ENCODE measurements at places on chromosomes 3 and 15. TPM values are rescaled to one million over a fixed set of nuclear protein-coding genes. Genes with fewer than 3 reads are reported as not detected.

The RFX7 gene
- total RNA-seq, result 11.4 TPM

The CCDC39 gene
- total RNA-seq, result 0.07 TPM

The SOX14 gene
- not detected for total RNA-seq

The NOX5 gene
- total RNA-seq, result 0.75 TPM

The BCL2A1 gene
- total RNA-seq, result not detected

The IL16 gene
- total RNA-seq, result not detected

The CCR8 gene
- not detected for total RNA-seq

The GRK7 gene
- total RNA-seq, result not detected

The ITIH1 gene
- total RNA-seq, result not detected

DNA sequence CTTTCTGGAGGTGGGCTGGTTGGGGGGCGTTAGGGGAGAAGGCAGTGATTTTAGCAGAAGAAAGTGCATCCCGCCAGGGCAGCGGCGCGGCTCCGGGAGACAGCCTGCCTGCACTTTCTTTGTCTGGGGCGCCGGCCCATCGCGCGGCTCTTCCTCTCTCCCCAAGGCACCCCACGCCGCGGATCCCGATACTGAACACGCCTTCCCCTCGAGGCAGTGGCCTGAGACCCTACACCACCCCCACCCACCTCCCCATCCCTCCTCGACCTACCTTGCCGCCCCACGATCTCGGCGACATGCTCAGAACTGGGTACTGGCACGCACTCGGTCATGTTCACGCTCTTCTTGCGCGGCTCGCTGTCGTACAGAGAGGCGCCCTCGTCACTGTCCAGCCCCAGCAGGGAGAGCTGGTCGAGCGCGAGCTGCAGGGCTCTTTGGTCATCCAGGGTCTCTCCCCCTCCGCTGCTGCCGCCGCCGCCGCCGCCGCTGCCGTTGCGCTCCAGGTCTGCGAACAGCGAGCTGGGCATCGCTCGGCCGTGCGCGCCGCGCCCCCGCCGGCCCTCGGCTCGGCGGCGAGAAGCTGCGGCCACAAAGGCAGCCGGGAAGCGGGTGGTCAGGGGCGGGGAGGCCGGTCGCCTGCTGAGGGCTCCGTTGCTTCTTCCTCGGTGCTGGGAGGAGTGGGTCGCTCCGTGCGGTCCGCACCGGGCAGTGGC, 483 bp downstream of the MEX3B start:
- no peak for DNase-seq

DNA sequence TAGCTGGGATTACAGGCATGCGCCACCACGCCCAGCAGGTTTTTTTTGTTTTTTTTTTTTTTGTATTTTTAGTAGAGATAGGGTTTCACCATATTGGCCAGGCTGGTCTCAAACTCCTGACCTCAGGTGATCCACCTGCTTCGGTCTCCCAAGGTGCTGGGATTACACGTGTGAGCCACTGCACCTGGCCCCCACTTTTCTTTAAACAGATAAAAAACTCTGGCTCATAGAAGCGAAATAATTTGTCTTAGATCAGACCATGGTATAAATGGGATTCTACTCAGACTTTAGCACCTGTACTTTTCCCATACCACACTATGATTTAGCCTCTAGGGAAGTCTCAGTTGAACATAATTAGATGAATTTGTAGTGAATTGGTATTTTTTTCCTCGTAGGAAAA, 182.4 kb downstream of the AKAP13 start:
- DNase-seq, result no peak

- DNase-seq, result no peak
Observed at GRCh38 chr3:53188136-53188685, 27.2 kb downstream of the PRKCD start.

DNA sequence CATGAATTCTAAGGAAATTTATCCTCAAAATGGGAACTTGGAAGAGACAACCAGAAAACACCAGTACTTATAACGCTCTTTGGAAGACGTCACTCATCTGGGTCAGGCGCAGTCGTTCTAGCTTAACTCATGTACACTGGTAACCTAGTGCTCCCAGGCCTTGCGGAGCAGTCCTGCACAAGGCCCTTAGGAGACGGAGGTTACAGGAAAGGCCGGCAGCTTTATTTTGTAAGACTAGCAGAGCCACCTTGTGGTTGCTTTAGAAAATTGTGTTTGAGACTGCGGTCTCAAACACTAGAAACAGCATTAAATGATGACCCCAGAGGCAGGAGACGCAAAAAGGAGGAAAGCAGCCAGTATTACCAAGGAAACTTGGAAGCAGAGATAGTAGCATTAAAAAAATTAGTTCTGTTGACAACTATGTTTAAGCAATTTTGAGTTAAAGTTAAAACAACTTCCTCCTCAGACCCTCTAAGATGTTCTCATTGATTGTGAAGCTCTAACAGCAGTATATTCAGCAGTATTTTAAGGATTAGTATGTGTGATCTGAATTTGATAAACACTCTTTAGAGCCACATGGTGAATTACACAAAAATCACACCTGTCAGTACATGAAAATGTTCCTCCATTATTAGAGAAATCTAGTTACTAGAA, 141.9 kb upstream of the C2CD4B start:
- peak; percentile 55 for DNase-seq

DNA sequence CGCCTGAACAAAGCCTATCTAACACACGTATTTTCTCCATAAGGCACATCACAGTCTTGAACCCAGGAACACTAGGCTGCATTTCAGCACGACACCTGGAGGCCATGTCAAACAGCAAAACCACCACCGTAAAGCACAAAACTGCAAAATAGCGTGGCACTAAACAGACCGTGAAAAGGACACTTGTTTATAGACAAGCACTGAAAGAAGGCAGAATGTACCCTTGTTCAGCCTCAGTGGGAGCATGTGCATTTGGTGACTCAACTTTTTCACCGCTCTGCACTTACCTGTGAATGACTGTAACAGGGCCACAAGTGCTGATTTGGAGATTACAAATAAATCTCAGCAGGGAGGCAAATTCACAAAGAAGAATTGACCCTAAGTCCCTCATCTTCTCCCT, 80.8 kb downstream of the ISG20 start:
- DNase-seq, result no peak

GRCh38 chr15:57160823-57161560, 215.3 kb upstream of the CGNL1 start:
- DNase-seq, result no peak

GRCh38 chr3:10160346-10160745, 4.4 kb upstream of the IRAK2 start:
- DNase-seq, result no peak

DNA sequence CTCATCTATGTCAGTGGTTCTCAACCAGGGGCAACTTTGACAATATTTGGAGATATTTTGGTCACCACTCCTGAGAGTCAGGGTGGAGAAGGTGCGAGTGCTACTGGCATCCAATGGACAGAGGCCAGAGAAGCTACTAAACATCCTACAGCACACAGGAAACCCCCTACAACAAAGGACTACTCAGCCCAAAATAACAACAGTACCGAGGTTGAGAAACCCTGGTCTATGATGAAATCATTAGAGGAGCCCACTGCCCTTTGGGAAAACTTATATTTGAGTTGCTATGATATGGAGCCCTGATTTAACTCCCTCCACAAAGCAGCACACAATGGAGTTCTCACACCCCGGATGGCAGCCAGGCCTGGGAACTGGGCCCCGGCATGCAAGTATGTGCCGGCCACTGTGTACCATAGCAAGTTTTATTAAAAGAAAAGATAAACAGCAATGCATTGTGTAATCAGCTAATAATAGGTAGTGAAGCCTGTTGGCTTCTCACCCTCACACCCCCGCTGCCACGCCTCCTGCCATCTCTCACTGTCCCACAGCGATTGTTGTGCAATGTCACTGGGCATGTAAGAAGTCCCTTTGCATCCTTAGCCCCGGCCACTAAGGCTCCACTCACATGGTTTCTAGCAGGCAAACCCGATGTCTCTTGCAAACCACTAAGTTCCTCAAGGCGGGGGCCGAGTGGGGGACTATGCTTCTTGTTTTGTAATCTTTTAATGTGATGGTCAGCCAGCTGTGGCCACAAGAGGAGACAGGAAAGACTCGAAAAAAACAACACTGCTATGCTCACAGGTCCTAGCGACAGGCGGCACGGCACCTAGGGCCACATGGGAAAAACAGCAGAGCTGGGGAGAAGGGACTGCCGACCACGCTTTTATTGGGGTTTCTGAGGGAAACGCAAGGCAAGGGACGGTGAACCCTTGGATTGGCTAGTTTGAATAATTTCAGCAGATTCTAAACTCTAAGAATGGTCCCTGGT, 110.0 kb downstream of the AQP9 start:
- no peak for DNase-seq

GRCh38 chr15:50633653-50634052, 52.9 kb downstream of the TRPM7 start:
- no peak for DNase-seq

DNA sequence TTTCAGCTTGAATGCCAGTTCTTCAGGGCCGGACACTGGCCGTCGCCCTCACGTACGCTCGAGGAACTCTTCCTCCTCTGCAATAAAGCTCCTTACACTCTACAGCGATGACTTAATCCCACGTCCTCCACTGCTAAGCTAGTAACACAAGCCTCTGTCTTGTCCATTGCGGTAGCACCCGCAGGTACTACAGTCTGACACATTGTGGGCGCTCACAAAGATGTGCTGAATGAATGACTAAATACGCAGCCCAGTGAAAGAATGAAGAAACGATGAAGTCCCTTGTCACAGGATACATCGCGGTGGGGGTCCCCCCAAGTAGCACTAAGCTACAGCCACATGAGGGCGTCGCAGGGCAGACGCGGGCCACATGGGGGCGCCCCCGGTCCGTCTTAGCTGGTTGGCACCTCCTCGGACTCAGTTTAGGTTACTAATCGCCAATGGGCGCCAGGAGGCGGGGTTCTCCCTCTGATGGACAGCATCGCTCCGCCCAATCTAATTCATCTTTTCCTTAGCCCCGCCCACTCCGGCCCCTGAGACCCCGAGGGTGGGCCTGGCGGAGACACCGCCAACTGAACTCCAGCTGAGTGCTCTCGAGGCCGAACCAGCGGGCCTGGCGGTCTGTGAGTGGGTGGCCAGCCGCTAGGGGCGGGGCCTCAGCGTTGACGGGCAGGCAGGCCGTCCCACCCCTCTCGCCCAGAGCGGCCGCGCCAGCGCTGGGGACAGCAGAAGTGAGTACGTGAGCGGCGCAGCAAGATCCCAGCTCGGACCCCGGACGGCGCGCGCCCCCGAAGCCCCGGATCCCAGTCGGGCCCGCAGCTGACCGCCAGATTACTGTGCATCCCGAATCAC, at the start of gene EPHB3:
TSS of gene EPHB3 (plus strand) at position 725 of the 852 bp plus-strand sequence. CDS start 451 bp downstream, outside the sequence.
- DNase-seq, result peak; percentile 91

- no peak for DNase-seq
Observed at GRCh38 chr3:159234306-159234705, 432.5 kb downstream of the MFSD1 start.

- no peak for DNase-seq
Observed at GRCh38 chr15:96977886-96978285, 647.4 kb downstream of the NR2F2 start.

- no peak for DNase-seq
Observed at GRCh38 chr3:38054499-38055001, 15.5 kb downstream of the DLEC1 start.

DNA sequence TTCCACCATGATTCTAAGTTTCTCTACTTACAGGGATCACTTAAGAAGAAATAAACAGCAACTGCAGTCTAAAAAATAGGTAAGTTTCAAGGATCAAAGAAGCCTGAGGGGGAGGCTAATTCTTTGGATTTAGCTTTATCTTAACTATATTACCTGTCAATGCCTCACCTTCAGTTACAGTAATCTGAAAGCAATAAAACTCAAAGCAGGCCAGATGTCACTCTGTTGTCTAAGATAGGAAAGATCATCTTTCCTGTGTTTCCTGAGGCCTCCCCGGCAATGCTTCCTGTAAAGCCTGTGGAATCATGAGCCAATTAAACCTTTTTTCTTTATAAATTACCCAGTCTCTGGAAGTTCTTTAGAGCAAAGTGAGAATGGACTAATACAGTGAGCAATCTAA, 60.2 kb downstream of the NPTN start:
- DNase-seq, result no peak

DNA sequence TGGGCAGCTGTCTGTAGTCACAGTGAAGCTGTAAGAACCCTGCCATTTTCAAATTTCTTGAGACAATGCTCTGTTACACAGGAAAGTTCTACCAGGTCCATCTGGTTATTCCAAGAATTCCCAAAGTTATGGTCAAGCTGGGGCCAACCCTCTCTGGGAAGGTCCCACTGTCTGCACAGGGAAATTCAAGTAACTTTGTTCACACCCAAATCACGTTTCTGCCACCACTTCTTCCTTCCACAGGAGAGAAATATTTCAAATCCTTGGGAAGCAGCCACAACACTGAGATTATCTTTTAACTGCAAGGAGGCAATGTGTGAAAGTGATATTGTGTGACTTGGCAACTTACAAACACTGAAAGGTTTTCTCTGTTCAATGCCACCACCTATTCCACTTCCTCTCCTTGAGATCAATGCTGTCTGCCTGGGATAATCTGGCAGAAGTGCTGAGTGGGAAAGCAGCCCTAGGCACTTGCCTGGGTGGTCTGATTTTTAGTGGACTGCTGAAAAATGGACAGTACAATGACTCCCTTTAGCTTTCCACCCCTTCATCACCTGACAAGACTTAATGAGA, 5.6 kb downstream of the SCAMP2 start:
- DNase-seq, result no peak

- no peak for DNase-seq
Observed at GRCh38 chr3:156635034-156635433, 39.4 kb upstream of the TIPARP start.

DNA sequence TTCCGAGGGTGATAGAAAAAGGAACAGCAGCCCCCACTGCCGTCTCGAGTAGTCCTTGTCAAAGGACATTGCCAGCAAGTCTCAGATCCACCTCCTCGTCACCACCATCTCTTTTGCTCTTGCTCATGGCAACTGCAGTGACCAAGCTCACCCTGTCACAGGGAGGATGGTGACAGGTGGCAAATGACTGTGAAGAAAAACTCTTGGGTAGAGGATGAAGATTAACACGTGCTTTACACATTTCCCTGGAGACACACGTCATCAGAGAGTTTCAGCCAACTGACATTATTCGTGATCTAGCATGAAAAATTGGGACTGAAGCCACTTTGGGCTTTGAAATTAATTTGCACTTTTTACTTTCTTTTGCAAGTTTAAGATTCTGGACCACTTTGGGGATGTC, 174.3 kb downstream of the EBLN2 start:
- DNase-seq, result no peak

DNA sequence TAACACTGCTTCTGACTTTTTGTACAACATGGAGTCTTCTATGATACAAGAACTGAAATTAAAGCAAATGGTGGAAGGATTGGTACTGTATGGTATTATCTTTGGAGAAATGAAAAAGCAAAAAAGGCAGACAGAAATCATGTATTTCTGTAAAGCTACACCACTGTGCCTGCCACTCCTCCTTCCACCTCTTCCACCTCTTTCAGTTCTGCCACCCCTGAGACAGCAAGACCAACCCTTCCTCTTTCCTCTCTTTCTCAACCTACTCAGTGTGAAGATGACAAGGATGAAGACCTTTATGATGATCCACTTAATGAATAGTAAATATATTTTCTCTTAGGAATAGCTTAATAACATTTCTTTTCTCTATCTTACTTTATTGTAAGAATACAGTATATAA, 57.0 kb downstream of the CD200 start:
- DNase-seq, result no peak

GRCh38 chr15:43749690-43750345, 3.6 kb downstream of the PDIA3 start:
- no peak for DNase-seq

GRCh38 chr3:46061108-46061720, 33.9 kb upstream of the XCR1 start:
- DNase-seq, result no peak

- DNase-seq, result no peak
Observed at GRCh38 chr3:53730576-53730975, 115.6 kb downstream of the CHDH start.

GRCh38 chr3:13536832-13537231, 12.1 kb upstream of the FBLN2 start:
- no peak for DNase-seq
